ENCODE measurements at places on chromosomes 2 and 18.

DNA sequence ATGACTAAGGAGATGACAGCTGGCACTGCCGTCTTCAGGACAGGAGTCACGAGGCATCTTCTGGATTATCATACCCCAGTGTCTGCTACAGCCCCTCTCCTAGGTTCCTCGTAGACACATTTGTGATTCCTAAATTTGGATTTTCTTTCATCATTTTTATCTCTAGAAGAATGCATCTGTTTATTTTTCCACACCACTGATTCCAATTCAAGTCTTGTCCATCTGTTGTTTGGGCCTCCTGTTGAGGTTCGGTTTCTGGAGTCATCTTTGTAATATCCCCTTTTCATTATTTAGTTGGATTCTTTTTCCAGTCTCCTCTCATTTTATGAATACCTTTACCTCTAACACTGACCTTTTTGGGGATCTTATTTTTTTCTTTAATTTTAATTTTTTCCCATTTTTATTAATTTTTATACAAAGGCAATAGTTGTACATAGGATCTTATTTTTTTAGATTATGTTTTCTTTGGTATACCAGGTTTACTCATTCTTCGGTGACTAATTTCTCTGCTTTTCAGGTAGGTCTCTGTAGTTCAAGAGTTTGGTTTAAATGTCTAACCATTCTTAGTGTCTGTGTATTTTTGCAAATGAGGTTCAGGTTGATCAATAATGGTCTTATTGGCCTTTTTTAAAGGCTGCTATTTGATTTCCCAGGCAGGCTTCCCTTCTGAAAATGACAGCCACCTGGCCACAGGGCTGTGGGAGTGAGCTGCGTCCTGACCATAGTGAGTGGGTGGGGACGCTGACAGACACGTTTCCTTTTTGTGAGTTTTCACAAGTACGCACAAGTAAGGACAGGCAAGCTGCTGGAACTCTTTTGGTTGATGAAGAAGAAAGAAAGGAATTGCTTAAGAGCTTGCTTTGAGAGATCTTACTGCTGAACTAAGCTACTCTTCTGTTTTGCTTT lies 34.5 kb downstream of the FARP2 start:
- DNase-seq: no peak

DNA sequence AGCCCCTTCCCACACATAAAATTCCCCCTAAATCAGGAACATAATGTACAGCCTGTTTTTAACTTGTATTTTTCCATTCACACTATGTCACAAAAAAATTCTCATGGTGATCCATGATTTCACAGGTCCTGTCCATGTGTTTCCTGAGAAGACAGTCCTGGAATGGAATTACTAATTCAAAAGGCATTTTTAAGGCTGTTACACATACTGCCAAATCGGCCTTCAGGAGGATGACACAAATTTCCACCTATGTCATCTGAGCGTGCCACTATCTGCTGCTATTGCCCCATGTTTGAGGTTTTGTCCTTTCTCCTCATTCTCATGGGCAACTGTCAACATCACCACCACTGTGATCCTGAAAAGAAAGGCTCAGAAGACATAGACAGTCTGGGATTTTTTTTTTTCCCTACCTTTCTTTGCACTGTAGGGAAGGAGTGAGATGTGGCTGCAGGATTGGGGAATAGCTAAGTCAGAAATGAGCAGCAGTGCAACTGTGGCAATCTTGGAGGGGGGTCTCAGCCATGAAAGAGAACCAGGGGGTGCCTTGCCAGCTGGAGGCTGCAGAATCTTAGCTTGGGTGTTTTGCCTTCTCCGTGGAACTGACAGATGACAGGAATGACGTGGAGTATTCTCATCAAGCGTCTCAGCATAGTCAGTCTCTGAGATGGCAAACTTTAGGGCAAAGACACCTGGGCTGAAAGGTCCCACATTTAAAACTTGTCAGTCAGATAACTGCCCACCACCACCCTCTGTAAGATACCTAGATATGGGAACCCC lies 73.4 kb downstream of the MARCHF4 start:
- no peak for DNase-seq

- no peak for DNase-seq
Measured at GRCh38 chr2:157194097-157194688, 63.3 kb upstream of the GALNT5 start.

DNA sequence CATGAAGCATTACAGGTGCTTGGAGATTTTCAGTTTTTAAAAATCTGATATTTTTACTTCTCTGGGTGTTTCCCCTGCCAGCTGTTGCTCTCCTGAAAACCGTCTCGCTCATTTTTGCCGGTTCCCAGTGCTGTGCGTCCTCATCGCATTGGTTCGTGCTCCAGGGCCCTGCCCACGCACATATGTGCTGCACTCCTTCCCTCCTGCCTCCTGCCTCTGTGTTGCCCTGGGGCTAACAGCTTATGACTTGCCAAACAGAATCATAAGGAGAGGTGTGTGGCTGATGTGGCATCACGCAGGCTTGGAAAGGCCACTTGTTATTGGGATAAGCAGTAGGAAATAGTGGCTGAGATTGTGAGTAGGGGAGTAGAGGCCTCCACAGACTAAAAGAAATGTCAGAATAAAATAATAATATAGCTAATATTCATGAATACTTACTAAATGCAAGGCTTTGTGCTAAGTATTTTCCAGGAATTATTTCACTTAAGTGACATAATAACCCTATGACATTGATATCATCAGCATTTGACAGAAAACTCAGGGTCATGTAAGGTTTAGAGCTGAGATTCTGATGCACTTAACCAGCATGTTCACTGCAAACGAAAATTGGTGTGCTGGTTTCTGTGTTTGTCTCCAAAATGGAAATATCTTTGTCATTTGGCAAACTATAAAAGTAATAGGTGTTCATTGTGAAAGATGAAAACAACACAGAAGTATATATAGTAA lies 53.5 kb downstream of the SLC4A1AP start:
- DNase-seq: no peak

DNA sequence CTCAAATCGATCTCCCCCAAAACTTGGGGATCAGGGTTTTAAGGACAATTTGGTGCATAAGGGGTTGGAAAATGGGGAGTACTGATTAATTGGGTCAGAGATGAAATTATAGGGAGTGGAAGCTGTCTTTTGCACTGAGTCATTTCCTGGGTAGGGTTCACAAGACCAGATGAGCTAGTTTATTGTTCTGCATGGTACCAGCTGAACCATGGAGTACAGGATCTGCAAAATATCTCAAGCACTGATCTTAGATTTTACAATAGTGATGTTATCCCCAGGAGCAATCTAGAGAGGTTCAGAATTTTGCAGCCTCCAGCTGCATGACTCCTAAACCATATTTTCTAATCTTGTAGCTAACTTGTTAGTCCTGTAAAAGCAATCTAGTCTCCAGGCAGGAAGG lies 73.1 kb downstream of the CPO start:
- DNase-seq: no peak

- DNase-seq: no peak
Measured at GRCh38 chr18:57107140-57107832, 39.6 kb upstream of the BOD1L2 start.

GRCh38 chr2:176477336-176477735 lies 208.1 kb downstream of the MTX2 start:
- DNase-seq: no peak

DNA sequence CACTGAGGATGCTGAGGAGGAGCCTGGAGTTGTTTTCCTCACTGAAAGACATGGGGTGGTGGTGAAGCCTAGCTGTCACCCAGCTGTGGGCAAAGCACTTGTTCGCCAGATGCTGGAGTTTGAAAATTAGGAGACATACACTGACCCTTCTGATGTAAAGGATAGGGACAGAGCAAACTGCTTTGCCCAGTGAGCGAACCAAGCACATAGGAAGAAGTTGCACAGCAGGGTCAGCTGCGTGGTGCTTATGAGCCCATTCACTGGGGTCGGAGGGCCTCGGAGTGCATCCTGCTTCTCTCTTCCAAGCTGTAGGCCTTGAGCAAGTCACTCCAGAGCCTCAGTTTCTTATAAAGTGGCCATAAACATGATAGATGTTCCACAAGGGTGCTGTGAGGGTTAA lies 50.9 kb downstream of the HK2 start:
- no peak for DNase-seq

DNA sequence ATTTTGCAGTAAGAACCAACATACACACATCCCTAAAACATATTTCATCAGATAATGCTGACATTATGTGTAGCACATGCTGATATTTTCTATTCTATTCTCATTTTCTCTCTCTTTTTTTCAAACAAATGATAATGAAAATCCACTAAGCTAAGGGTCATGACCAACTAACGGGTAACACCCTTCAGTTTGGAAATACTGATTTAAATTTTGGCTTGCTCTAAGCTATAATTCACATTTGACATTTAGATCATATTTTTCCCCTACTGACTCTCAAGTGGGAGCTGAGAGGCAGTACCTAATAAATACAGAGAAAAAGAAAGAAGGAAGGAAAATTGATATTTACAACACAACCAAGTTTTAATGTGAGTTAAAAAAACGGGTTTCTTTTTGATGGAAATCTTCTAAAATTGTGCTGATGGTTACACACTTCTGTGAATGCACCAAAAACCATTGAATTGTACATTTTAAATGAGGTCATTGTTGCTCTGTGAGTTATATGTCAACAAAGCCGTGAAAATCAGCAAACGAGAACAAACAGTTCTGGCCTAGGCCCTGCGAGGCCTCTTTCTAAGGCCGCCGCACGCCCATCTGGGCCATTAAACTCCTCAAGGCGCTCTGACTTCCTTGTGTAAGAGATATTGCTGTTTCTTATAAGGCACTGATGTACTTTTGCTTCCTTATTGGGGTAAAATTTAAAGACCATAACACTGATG lies 124.2 kb downstream of the GALR1 start:
- no peak for DNase-seq

DNA sequence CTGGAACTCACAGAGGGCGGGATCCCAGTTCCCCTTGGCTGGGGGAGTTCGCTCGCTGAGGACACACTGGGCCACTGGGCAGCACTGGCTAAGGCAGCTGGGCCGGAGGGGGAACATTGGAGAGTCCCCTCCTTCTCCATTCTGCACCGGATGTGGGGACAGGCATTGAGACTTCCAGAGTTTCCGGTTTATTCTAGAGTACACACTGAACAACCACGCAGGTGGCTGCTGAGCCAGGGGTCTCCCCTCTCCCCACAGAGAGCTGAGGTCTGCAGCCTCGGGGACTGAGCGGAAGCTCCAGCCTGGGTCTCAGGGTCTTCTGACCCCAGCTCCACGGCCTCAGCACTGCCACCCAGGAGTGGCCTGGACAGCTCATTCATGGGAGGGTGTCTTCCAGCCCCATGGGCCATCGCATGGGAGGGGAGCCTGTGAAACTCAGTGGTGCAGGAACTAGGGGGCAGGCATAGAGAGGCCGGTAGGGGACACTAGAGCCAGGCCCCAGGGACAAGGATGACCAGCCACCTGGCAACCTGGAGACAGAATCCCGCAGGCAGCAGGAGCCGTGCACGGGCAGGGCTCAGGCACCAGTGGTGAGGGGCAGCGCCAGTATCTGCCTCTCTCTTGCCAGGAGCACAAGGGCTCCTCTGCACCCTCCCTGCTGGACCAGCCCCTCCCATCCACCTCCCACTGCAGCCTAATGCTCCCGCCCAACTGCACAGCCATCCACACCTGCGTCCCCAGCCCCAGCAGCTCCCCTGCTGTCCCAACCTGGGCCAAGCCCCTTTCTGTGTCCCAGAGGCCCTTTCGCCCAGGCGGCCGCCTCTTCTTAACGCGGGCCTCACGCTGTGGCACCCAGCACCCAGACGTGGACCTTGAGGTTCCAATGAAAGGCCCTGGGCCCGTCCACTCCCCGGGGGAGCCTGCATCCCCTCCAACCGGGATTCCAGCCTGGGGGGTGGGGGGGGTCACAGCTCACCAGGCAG lies 45.1 kb upstream of the GPC1 start:
- no peak for DNase-seq

DNA sequence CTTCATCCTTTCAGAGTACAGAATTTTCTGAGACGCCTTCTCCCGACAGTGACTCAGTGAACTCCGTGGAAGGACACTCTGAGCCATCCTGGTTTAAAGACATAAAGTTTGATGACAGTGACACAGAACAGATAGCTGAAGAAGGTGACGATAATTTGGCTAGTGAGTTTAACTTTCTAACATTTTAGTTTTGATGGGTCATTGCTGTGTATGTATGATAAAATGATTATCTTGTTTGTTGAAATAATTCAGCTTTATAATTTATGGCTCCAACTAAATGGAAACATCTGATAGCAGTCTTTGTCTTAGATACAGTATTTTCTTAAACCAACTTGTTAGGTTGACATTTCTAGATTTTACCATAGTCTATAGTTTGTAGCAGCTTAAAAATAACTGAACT lies 38.1 kb downstream of the PIKFYVE start:
- no peak for DNase-seq

DNA sequence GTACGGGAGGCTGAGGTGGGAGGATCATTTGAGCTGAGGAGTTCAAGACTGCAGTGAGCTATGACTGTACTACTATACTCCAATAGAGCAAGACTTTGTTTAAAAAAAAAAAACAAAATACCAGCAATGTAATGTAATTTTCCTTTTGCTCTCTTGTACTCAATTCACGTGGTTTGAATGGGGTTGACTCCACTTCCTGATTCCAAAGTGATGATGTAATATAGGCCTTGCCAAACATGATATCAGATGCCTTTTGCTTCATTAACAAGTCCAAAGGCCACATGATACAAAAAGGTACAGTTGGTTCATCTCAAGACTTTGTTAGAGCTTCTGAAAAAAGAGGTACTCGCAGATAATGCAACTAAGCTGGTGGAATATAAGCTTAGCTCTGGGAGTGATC lies 321.8 kb downstream of the ZEB2 start:
- DNase-seq: no peak

DNA sequence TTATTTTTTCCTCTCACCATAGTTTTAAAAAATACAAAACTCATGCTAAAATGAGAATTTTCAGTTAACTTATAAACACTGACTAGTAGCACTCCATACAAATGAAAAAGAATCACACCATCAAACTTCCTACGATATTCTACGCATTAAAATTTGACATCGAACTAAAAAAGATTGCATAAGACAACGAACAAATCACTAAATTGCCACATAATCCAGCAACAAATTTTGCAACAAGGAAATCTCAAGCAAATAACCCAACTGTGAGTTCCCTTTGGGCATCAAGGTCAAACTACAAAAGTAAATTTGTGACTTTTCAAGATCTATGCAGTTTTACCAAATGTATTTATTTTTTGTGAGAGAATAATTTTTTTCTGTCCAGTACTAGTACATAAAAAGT lies 1.5 kb downstream of the MAP3K2 start:
- no peak for DNase-seq

DNA sequence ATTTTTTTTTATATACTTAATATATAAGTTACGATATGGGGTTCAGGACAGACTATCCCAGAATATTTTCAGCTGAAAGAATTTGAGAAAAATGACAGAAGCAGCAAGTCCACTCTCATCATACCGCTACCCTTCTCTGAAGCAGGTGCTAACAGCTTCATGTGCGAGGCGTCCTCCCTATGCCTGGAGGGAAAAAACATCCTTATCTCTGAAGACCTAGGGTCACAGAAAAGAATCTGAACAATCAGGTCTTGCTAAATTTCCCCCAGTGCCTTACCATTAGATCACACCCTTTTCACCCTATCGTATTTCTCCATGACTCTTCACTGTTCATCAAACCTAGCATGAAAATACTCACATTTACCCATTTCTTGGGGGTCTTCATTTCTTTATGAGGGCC lies 51.9 kb upstream of the CREB1 start:
- no peak for DNase-seq
